Activated T-cell treated with anti-CD3 and anti-CD28 coated beads, Interleukin-2, amount 50 U/mL, for 72 hours (primary cell): ENCODE measurements at places on chromosomes 7 and 10. TPM values are rescaled to one million over a fixed set of nuclear protein-coding genes. Genes with fewer than 3 reads are reported as not detected.

Gene MPP7
- 28.1 TPM for total RNA-seq

Gene MYOZ1
- not detected for total RNA-seq

Gene ADGRA1
- not detected for total RNA-seq

Gene FXYD4
- total RNA-seq: not detected

Gene NXPH1
- not detected for total RNA-seq

Gene PTF1A
- total RNA-seq: not detected

Gene SPDYE16
- 0.58 TPM for total RNA-seq

Gene GCK
- total RNA-seq: 1.3 TPM

Gene CALML5
- total RNA-seq: not detected

Gene HOXA1
- 0.58 TPM for total RNA-seq

Gene DRGX
- not detected for total RNA-seq

Gene EEPD1
- total RNA-seq: 1.2 TPM

Gene TMEM120A
- total RNA-seq: 23.5 TPM

Gene ABCF2
- total RNA-seq: 29.7 TPM

Gene ACTL6B
- not detected for total RNA-seq

Gene GIMAP2
- total RNA-seq: 59.4 TPM

Gene YAE1
- total RNA-seq: 12.8 TPM

Gene SFTPD
- not detected for total RNA-seq

Gene SORBS1
- total RNA-seq: 2.4 TPM

Gene CYP26C1
- 0.05 TPM for total RNA-seq

Gene AKR1C4
- total RNA-seq: not detected

Gene CALHM1
- total RNA-seq: not detected

Gene ZWINT
- 59.3 TPM for total RNA-seq

Gene SYT15
- 1.6 TPM for total RNA-seq

Gene HILPDA
- 59.9 TPM for total RNA-seq

Gene ASB15
- not detected for total RNA-seq

Gene TAS2R41
- not detected for total RNA-seq

Gene ZNF425
- total RNA-seq: 2.8 TPM

Gene ANKRD61
- not detected for total RNA-seq

Gene LFNG
- total RNA-seq: 23.0 TPM

Gene C10orf143
- 6.4 TPM for total RNA-seq

Gene SUN3
- 0.99 TPM for total RNA-seq

Gene OGDHL
- total RNA-seq: 0.99 TPM

Gene JMJD1C
- 67.5 TPM for total RNA-seq

Gene OPALIN
- total RNA-seq: not detected

Gene PTPRE
- total RNA-seq: 31.3 TPM

Gene ARL5B
- 18.5 TPM for total RNA-seq

Gene SH2D4B
- total RNA-seq: 0.34 TPM

Gene GIMAP6
- total RNA-seq: 41.6 TPM

Gene PLXNA4
- total RNA-seq: 0.99 TPM

Gene PSMA2
- 107 TPM for total RNA-seq

Gene PTER
- total RNA-seq: 40.7 TPM

Gene EPHB6
- total RNA-seq: 10.9 TPM

Gene SPDYE5
- total RNA-seq: not detected

Gene PPP1R17
- total RNA-seq: not detected
